ENCODE measurements at places on chromosomes 12 and 14. TPM values are rescaled to one million over a fixed set of nuclear protein-coding genes. Genes with fewer than 3 reads are reported as not detected.

Gene MARK3
- 80.6 TPM for total RNA-seq

Gene PROX2
- total RNA-seq, result not detected

DNA sequence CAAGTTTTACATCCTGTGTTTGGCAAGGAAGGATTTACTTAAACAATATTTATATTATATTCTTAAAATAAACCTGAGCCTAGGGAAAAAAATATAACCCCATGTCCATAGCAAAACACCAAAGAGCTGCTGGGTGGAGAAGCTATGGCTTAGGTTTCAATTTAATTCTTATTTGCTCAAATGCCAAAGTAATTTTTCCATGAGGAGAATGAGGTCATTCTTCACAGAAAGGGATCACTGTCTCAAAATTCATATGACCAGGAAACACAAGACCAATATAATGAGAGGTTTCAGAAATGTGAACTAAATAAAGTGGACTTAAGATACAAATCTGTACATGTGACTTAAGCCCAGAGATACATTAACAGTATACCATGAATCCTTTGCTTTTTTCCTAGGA is 195.0 kb downstream of the PHLDA1 start:
- DNase-seq, result no peak

GRCh38 chr14:92635031-92635430 is 113.4 kb downstream of the LGMN start:
- no peak for DNase-seq

DNA sequence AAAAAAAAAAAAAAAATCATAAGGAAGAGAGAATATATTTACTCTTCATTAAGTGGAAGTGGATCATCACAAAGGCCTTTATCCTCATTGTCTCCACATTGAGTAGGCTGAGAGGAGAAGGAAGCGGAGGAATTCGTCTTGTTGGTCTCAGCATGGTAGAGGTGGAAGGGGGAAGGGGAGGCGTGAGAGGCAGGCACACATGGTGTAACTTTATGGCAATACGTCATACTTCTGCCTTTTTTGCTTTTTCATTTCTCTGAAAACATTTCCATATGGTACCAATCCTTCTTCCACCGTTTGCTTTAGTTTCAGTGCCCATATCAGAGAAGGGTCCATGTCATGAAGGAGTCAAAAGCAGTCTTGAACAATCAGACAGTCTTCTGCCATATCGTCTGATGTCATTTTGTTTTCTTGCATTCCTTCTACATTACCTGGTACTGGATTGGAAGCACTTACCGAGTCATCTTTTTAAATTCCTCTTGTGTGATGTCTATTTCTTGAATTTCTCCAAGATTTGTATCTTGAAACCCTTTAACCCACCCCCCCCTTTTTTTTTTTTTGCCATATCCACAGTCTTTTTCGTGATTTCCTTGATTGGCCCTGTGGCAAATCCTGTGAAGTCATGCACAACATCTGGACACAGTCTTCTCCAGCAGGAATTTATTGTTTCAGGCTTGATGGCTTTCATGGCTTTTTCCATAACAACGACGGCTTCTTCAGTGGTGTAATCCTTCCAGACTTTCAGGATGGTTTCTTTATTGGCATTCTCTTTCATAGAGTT is 8.9 kb downstream of the FUT8 start:
- no peak for DNase-seq

GRCh38 chr12:5177731-5178130 is 134.1 kb downstream of the KCNA5 start:
- DNase-seq, result no peak

DNA sequence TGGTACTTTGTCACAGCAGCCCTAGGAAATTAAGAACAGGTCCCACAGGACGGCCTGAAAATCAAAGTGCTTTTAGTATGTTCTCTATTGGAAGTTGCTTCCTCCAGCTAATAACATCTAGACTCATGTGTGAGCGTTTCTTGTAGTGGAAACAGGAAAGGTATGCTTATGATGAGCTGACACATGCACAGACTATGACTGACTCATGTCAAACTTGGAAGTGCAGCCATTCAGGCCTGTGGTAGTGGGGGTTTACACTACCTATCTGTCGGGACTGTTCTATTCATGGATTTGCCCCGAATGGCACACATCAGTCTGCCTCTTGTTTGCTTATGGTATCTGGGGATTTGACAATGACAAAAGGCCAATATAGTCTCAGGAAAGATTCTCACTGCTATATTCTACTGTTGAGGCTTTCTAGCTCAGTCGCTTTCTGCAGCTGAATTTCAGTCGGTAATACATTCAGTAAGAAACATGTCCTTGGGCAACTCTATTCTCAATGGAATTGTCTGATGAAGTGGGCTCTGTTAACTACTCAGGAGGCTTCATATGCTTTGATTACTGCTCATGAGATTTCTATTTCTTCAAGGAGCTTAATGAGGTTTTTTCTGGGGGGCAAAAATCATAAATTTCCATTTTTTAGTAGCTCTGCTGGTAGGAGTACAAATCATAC is 270.3 kb upstream of the DAAM1 start:
- no peak for DNase-seq

DNA sequence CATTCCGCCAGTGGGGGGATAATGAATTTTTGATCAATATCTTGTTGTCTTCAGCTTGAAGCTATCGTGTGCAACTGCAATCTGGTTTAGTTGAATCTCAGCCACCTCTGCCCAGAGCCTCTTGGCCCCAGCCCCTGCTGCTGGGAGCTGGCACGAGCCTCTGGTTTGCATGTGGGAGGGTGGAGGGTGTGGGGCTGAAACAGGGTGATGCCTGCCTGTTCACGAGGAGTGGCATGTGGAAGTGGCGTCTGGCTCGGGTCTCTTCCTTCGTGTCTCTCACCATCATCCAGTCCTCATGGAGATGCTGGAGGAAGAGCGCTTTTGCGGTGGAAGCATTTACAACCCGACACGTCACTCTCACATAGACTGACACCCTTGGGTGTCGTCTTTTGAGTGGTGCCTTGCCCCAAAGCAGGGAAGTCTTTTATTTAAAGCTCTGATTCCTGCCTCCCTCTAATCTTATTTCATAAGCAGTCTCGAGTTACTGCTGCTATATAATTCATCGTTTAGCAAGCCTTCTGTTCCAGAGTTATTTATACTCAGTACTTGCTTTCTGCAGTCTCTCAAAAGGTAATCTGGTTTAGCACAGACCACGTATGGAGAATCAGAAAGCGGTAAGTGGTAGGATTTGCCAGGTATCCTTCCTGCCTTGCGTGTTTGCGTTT is 64.5 kb downstream of the AACS start:
- no peak for DNase-seq
